Stimulated activated naive CD4-positive, alpha-beta T cell treated with Interleukin-2 at 50 U/mL for 16 hours (primary cell): ENCODE measurements at places on chromosomes 1 and 21.

DNA sequence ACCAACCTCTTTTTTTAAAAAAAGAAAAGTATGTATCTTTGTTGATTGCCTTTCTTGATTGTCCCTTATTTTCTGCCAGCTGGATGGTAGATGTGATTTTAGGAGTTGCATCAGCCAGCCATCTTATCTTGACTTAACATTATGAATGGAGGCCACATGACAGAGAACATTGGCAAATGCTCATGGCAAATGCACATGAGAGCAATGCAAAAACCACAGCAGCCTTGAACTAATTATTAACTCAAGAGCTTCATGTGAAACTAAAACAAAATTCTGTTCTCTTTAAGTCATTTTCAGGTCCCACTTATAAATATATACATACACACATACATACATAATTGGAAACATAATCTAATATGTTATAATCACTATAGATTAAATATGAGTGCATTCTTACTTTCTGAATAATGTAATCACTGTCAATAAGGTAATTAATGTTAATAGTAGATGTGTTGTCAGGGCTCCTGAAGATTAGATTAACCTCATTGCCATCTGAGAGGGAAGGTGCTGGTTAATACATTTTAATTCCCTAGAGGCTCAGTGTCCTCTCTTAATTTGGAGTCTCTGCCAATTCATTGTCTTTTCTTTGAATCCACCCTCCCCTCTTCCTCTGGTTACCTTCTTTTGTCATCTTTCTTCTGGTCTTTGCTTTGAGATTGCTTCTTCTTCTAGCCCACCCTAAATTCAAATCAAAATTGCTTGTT, 962.2 kb downstream of the ADGRL2 start:
- DNase-seq, result no peak

- peak; percentile 59 for DNase-seq
Observed at GRCh38 chr1:40316595-40317393, at the start of gene COL9A2. Gene COL9A2, minus strand, starts transcription at chr1:40317286. Its CDS starts 89 bp downstream, at chr1:40317197.

GRCh38 chr1:210129759-210130158, 102.8 kb upstream of the SERTAD4 start:
- no peak for DNase-seq

- no peak for DNase-seq
Observed at GRCh38 chr21:37249112-37249904, 17.8 kb downstream of the VPS26C start.

DNA sequence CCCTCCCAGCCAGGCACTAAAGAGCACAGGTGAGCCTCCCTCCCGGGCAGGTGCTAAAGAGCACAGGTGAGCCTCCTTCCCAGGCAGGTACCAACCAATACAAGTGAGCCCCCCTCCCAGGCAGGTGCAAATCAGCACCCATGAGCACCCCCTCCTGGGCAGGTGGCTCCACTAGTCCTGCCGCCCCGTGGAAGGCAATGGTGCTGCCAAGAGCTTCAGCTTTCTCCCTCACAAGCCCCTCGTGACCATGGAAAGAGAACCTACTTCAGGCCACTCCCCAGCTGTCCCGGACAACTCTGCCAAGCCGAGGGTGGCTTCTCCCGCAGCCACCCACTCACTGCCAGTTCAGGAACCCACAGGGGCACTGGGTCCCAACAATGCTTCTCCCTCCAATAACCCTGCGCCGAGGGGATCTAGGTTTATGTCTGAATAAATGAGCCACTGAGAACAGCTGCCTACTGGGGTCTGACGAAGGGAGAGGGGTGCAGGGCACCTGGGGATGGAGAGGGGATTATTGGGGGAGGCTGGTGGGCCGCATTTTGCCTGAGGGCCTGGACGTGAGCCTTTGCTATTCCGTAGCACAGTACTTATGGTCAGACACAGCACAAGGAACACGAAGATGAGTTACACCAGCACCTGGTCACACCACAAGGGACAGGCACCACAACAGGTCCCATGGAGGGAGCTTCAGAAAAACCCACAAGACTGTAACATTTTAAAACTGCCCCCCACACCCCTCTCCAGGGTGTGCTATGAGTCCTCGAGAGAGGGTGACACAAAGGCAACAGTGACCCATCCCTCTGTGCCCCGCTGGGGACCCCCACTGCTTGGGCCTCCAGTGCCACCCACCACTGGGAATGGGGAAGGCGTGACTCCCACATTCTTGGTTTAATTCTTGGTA, 46.3 kb downstream of the PRDM15 start:
- DNase-seq, result no peak
